ENCODE measurements at places on chromosomes 1 and 21.

GRCh38 chr21:44932408-44933181 lies 7.2 kb upstream of the SLX9 start:
- no peak for DNase-seq

DNA sequence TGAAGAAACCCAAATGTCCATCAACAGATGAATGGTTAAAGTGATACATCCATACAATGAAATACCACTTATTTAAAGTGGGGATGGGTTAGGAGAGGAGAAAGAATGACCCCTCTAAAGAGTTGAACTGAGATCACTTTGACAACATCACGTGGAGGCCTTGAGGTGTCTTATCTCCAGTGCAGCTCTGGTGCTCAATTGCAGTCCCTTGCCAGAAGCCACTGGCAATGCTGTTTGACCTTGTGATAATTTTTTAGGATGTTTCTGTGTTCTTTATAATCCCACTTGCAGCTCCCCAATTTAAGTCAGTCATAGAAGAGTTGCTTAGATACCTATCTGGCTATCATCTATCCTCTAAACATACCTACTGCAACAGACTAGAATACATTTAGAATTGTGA lies 167.6 kb downstream of the ZNF648 start:
- no peak for DNase-seq

DNA sequence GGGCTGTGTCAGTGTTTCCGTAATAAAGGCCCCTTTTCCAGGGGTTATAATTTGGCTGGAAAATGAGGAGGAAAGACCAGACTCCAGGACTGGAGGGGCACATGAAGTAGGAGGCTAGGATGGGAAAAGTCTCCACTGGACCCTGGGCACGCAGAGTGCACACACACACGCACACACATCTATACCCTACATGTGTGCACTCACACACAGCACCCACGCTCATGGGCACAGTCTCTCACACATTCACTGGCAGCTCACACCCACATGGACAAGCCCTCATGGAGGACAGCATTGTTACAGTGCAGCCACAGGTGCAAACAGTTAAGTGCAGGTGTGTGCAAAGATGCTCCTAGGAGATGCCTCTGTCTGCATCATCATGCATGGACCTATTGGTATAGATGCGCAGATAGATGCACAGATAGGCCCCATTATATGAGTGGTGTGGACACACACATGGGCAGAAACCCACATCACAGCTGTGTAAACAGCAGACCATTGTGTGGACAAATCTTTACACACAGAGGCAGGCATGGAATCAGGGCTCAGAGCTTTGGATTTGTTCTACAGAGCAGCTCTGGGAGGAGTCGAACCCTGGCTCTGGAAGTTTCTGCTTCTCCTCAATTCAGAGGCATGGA lies 9.1 kb upstream of the RUNX3 start:
- no peak for DNase-seq

DNA sequence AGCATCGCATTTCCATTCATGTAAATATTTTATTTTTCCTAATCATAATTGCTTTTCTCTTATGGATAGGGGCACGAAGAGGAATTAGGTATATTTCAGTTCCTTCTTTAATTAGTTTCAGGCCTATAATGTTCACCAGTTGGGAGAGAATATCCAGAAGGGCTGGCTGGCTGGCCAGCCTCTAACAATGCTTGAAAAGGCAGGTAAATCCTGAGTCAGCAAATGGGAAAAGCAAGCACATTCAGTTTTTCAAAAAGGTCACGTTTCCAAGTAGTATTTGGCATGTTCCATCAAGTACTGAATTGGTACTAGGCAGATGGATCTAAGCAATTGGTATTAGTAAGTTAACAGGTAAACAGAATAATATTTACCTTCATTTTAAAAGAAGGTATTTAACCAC lies 8.0 kb downstream of the RAB29 start:
- DNase-seq: no peak

GRCh38 chr1:100778748-100779147 lies 59.2 kb downstream of the VCAM1 start:
- no peak for DNase-seq

DNA sequence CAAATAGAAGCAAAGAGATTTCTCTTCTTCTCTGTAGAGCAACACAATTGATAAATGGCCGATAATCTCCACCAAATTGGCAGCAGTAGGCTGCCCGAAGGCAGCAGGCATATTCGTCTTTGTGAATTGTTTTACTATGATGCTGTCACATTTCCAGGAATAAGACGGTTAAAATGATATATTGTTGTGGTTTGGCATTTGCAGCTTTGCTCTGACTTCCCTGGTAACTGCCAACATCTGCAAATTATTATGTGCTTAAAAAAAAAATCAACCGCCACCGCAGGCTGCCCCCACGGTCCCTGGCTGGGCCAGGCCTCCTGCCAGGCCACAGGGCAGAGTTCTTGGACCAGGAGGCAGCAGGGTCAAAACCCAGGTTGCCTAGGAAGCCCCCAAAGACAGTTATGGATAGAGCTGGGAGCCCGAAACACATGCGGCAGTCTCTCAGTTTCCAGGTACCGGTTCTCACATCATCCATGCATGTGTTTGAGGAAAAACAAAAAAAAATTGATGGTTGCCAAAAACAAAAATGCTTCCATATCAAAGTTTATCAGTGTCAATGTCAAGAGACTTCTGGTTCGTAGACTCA lies 179.3 kb downstream of the ETS2 start:
- DNase-seq: no peak

DNA sequence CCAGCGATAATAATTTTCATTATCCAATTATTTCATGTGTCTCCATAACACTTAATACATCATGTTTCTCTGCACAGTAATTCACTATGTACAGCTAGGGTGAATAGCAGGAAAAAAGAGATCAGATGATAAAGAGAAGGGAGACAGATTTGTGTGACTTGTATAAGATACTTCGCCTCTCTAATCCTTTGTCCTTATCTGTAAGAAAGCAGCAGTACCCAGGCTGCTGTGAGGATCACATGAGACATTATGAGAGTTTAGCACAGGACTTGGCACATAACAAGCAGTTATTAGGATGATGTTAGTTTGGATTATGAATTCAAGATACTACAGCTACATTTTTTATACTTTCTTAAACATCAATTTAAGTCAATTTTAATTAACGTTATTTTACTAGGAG lies 6.3 kb downstream of the ERG start:
- DNase-seq: no peak

- no peak for DNase-seq
Measured at GRCh38 chr1:226946841-226947240, 6.7 kb downstream of the COQ8A start.

- no peak for DNase-seq
Measured at GRCh38 chr1:5664906-5665875, 327.0 kb downstream of the NPHP4 start.

- DNase-seq: no peak
Measured at GRCh38 chr1:185539277-185539943, 194.8 kb upstream of the HMCN1 start.

DNA sequence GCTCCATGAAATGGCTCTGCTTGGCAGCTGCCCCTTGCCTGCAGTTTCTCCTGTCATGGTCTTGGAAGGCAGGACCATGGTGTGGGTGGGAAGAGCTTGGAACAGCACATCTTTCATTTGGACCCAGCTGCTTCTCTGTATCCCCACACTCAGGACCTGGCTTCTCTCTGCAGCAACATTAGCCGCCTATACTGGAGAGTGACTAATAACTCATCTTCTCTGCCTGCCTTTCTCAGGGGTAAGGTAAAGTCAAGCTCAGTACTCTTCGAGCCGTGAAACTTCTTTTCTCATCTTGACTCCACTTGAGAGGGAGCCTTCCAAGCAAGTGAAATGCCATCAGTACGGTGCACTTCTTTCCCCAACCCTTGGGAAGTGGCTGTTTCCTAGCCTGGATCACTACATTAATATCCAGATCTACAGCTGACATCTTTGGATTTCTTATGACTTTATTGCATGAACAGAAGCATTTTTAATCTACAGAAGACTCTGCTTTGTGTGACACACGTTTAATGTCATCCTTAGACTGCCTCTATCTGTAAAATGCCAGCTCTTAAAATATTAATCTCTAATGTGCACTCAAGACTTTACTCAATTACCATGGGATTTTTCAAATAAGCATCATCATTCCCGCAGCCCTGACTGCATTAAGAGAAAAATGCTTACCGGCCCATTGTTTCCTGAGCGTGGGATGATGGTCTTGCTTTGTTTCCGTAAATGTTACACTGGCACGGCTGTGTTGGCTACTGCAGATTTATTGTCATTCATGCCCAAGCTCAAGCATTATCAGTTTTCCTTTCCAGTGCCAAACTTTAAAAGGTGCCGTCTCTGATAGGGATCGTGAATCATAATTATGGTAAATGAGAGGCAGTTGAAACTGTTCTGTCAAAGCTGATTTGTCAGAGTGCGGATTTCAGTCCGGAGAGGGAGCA lies 242.9 kb downstream of the HHAT start:
- DNase-seq: no peak

- DNase-seq: no peak
Measured at GRCh38 chr1:25169610-25170009, 62.7 kb downstream of the SYF2 start.

DNA sequence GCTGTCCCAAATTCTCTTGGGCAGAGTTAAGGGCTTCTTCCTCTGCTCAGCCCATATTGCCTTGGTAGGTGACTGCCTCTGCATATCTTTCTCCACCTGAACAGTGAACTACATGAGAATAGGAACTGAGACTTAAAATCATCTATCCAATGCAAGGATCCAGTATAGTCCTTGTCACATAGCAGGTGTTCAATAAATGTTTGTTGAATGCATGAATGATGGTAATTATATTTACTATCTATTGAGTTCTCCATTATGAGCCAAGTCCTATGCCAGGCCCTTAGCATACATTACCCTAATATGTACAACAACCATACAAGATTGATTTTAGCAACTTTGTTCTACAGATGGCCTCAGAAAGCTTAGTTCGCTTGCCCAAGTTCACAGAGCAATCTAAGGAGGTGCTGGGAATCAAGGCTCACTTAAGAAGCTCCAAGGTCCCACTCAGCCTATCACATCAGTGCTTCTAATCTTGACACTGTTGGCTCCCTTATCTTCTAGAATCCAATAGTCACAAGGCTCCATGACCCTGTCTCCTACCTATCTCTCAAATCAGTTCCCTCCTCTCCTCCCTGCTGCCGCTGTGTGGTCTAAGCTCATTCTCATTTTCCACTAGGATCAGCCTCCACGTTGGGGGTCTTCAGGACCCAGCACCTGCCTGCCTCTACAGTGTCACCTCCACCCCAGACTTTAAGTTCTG lies 2.2 kb upstream of the CDK18 start:
- DNase-seq: no peak

DNA sequence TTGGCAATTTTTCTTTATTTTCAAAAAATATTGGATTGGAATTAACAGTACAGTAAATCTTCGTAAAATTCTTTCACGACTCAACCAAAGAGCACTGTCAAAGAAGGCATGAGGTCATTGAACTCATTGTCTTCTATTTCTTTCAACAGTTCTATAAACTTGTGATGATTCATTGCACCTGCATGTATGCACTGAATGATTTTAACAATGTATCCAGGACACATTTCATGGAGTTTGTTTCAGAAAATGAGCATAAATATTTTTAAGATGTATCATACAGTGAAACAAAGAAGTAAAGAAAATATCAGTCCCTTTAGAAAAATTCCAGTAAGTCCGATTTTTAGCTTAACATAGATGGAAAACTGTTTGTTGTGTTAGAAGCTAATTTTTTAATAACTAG lies 33.6 kb upstream of the CD34 start:
- no peak for DNase-seq

DNA sequence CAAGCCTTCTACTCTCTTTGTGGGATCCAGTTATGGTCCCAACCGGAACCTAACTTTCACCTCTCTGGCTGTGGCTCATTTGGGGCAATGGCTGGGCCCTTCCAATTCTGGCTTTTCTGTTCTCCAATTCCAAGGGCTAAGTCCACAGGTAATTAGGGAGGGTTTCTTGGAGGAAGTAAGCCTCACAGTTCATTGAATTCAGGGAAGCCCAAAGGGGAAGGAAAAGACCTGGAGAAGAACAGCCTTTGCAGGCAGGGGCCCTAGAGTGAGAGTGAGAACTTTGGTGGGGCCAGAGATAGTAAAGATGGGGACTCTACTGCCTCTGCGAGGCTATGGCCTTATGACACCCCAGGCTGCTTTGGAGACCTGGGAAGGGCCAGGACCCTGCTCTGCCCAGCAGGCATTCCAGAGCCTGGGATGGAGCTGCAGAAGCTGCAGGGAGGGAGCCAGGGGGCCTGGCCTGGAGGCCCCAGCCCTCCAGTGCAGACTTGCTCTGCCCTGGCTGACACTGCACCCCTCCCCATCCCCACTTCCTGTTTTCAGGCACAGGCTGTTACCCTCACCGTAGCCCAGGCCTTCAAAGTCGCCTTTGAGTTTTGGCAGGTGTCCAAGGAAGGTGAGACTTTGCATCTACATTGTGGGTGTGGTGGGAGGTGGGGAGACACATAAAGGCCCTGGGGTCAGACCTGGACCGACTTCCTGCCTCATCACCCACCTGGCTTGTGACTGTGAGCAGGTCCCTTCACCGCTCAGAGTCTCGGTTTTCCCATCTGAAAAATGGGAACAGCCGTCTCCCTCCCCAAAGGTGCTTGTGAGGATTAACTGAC lies 18.9 kb downstream of the LDLRAP1 start:
- DNase-seq: peak; percentile 58

DNA sequence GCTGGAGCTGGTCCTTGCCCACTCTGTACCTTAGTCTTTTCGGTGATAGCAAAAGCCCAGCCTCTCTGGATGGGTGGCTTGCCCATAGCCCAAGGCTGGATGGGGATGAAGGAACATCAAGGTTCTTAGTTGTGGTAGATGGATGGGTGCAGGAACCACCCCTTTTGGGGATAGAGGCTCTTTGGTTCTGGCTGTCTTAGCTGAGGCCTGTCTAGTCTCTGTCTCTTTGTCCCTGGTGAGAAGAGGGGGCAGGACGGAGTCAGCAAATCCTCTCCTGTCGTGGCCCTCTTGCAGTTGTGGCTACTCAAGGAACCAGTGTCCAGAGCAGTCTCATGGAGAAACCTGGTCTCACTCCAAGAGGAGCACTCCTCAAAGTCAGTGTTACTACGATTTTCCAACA lies 8.5 kb downstream of the VANGL2 start:
- DNase-seq: no peak

GRCh38 chr1:226763905-226764264 lies 24.8 kb upstream of the ITPKB start:
- no peak for DNase-seq

- DNase-seq: no peak
Measured at GRCh38 chr1:217982331-217983050, 302.6 kb upstream of the RRP15 start.

DNA sequence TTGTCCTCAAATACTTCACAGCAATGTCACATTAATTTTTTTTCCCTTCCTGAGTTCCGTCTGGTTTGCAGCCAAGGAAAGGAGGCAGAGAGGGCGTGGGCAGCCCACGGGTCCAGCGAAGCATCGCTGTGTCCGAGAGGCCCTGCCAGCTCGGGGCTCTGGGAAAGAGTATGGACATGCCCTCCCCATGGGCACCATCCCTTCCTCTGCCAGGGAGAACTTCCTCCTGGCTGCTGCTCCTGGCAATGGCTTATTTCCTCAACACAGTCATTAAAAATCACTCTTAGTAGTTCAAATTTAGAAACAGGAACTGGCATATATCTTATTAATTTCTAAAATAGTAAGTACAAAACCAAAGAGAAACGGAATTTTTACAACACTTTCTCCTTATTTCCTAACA lies 115.4 kb downstream of the RIPK4 start:
- DNase-seq: no peak

- DNase-seq: peak; percentile 8
Measured at GRCh38 chr21:34367320-34367935, 3.6 kb downstream of the KCNE2 start.

GRCh38 chr1:244830639-244831038 lies 4.8 kb upstream of the COX20 start:
- no peak for DNase-seq

All from stimulated activated CD8-positive, alpha-beta memory T cell treated with anti-CD3 and anti-CD28 coated beads, Interleukin-4, amount 100 ng/mL, for 1 hour (primary cell).